ENCODE measurements at places on chromosomes 13 and 19.

GRCh38 chr19:29860492-29860891, 48.7 kb downstream of the CCNE1 start:
- DNase-seq: no peak

DNA sequence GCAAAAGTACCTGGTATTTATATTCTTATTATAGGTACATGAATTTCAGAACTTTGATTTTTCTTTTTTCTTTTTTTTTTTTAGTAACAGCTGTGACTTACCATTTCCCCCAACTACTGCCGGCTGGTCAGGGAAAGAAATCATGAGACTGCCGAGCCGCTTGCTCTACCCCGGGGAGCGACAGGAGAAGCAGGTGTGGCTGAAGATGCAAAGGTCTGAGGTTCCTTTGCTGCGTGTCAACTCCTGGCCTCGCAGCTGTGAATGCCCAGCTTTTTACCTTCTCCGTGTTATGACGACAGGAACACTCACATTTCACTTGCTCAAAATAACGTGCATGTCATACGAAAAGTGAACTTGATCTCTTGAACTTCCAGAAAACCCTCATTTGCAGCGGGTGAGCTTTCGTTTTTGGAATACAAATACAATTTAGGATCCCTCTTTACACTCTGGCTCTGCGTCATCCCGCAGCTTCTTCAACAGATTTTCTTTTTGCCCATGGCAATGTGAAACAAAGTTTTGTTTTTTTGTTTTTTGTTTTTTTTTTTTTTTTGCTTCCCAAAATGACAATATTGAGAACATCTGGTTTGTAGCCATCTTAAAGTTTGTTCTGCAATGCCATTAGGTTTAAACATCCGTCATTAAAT, 117.9 kb downstream of the EFNB2 start:
- no peak for DNase-seq

- no peak for DNase-seq
Observed at GRCh38 chr13:56681404-56681803, 459.3 kb upstream of the PRR20A start.

DNA sequence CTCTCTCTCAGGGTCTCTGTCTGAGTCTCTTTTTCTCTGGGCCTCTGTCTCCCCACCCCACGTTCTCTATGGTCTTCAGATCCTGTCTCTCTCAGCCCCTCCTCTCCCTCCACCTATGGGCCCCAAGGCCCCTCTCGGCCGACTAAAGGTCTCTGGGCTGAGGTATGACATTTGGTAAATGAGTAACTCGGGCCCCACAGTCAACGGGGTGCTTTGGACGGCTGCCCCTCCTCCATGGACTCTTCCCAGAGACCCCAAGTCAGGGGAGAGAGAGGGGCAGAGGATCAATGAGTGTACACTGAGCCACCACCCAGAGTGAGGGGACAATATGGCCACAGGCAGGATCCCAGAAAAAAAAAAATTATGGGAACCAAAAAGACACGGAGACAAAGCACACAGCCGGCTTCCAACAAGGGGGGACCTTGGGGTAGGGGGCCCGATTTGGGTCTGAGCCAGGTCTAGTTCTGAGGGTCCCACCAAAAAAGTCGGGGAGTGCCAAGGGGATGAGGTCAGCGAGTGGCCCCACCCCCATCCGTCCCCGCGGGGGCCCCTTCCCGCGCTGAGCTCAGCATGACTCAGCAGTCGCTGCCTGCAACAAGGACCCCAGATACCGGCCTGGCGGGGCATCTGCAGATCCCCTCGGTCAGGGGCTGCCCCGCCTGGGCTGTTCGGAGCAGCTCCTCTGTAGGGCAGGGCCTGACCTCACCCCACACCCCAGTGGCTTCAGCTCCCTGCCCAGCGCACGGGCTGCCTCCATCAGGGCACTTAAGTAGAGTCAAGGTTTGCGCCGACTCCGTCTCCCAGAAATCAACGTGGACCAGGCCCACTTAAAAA, 1.5 kb upstream of the FTL start:
- DNase-seq: peak; percentile 82

- DNase-seq: no peak
Observed at GRCh38 chr13:34967851-34968562, 25.9 kb downstream of the NBEA start.

GRCh38 chr13:34290661-34291060, 472.7 kb downstream of the RFC3 start:
- no peak for DNase-seq

DNA sequence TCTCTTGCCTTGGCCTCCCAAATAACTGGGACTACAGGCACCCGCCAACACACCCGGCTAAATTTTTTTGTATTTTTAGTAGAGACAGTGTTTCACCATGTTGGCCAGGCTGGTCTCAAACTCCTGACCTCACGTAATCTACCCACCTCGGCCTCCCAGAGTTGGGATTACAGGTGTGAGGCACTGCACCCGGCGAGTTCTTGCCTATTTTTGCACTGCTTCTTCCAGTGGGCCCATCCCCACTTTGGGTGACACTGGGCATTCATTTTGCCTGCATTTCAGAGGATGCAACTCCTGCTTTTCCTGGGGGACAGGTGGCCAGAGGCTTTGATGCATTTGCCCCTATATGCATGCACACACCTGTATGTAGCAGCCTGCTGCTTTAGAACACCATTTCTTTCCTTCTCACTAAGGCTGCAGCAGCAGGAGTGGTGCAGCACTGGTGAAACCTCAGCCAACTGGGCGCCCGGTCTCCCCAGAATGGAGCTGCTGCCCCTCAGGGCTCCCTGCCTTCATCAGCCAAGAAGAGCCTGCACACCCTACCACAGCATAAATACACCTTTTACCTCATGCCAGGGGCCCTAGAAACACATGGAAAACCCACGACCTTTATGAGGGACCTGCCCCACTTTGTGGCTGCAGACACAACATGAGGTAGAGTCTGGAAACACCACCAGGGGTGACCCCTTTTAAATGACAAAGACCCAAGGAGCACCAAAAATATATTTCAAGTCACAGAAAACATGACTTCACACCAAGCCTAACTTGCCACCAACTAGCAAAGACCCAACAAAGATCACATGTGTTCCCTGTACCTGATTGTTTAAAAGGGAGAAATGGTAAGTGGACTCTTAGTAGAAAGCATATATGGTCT, 36.8 kb upstream of the POP4 start:
- DNase-seq: no peak

DNA sequence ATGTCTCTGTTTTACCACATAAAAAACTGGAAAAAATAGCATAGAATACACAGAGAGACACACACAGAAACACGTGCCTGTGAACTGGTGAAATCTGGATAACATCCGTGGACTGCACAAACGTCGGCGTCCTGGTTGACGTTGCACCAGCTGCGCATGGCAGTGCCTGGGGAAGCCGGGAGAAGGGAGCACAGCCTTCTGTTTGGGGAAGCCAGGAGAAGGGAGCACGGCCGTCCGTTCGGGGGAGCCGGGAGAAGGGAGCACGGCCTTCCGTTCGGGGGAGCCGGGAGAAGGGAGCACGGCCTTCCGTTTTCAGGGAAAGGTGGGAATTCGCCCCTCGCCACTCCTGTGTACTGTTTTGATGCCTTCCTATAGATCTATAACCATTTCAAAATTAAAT, 63.8 kb upstream of the C13orf46 start:
- DNase-seq: no peak

- DNase-seq: no peak
Observed at GRCh38 chr19:38662537-38663155, 15.2 kb downstream of the ACTN4 start.

- DNase-seq: peak; percentile 35
Observed at GRCh38 chr13:94433055-94433961, 46.2 kb downstream of the DCT start.

- DNase-seq: peak; percentile 62
Observed at GRCh38 chr19:41225238-41226052, 6.4 kb downstream of the AXL start.

GRCh38 chr13:95559100-95559499, 6.6 kb downstream of the CLDN10 start:
- DNase-seq: no peak

DNA sequence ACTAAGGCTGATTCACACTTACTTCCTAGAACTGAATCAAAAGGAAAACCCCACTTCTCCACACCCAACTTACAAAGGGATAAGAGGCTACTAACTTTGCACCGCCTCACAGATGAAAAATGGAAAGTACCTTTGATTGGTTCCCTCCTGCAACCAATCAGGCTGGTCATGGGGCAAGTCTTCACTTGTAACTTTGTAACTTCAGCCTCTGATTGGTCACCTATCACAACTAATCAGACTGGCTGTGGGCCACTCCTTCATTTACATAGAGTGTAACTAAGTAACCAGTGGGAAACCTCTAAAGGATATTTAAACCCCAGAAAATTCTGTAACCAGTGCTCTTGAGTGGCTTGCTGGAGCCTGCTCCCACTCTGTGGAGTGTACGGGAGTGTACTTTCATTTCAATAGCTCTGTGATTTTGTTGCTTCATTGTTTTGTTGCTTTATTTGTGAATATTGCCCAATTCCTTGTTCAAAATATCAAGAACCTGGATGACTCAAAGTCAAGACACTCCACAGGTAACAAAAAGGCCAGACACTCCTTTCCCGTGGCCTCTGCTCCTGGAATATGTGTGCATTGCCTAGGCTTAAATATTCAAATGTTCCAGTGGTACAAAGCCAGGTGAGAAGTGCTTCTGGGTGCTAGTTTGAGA, 50.5 kb downstream of the RFC3 start:
- no peak for DNase-seq

GRCh38 chr13:26041444-26041843, 10.4 kb downstream of the SHISA2 start:
- DNase-seq: no peak

- no peak for DNase-seq
Observed at GRCh38 chr13:45222919-45223318, 22.1 kb upstream of the KCTD4 start.

DNA sequence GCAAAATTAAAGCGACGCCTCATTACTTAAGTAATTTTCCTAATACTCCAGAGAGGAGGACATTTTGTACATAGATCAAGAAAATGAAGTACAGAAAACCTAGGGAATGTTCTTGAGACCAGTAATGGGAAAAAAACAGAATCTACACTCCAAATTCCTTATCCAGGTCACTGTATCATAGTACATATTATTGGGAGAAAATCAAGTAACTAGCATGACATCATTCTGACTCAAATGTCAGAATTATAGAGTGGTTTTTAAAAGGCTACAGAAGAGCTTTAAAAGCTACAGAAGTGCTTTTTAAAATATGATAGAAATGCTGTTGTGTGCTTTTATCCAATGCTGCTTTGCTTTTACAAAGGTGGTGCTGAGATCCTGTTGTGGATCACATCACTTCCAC, 86.3 kb upstream of the SLC15A1 start:
- no peak for DNase-seq

- DNase-seq: peak; percentile 90
Observed at GRCh38 chr13:42969565-42970172, 22.4 kb downstream of the EPSTI1 start.

GRCh38 chr19:54462655-54463530, 685 bp downstream of the LENG9 start:
- DNase-seq: peak; percentile 75

GRCh38 chr13:31064636-31065035, 97.1 kb downstream of the HSPH1 start:
- no peak for DNase-seq

- DNase-seq: no peak
Observed at GRCh38 chr13:81874681-81875661, 1534.0 kb upstream of the SPRY2 start.

DNA sequence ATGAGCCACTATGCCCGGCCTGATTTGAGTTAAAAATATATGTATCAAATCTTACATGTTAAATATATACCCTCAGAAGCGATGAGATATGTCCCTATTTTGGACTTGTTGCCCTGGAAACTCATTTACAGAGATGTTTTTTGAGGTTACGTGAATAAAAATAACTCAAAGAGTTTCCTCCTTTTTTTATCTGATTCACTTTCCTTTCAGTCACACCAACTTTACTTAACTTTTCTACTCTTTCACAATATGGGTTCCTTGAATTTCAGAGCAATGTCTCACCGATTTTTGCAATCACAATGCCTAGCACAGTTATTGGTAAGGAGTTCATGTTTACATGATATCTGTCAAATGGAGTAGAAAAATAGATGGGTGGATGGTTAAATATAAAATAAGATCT, 2.3 kb downstream of the OR7C2 start:
- no peak for DNase-seq

DNA sequence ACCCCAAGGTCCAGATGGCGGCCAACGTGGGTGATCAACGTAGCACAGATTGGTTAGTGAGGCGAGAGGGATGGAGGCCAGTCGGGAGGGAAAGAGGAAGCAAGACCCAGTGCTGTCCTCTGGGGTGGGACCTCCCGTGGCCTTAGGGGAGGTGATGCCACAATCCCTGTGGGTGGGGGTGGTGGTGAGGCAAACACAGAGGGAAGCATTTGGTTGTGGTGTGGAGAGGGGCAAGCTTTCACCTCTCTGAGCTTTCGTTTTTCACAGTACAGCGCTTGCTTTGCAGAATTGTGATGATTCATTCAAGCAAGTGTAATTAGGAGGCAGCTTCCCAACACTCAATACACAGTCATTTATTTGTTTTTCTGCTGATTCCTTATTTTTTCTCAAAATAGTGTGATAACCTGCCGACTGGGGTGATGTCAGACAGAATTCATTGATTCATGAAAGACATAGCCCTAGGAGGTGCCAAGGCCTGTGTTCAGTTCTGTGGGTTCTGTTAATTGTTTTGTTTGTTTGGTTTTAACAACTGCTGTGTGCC, 2.4 kb downstream of the LENG8 start:
- DNase-seq: no peak

DNA sequence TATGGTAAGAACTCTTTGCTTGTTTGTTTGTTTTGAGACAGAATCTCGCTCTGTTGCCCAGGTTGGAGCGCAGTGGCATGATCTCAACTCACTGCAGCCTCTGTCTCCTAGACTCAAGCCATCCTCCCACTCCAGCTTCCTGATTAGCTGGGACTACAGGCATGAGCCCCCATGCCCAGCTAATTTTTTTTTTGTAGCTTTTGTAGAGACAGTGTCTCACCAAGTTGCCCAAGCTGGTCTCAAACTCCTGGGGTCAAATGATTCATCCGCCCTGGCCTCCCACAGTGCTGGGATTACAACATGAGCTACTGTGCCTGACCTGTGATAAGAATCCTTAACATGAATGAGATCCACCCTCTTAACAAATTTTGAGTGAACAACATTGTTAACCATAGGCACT, 183.9 kb upstream of the TSHZ3 start:
- no peak for DNase-seq

DNA sequence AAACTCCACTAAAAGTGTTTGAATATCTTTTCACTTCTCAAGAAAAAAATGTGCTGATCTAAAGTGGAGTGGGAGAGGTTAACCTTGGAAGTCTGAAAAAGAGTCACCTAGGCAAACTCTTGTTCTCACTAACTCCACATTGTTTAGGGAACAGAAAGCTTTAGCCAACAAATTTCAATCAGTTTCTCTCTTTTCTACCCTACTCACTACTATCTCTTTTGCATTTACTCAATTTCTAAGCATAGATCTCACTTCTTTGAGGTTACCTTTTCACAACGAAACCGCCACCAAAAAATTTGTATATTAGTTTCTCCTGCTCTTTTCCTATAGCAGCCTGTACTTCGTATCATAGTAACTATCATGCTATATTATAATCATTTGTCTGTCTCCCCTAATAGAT, 6.3 kb downstream of the NHLRC3 start:
- DNase-seq: no peak

Measured in stimulated activated CD4-positive, alpha-beta T cell treated with anti-CD3 and anti-CD28 coated beads, Interleukin-15, amount 100 ng/mL, for 24 hours (primary cell).